HCT116 (cell line): ENCODE measurements at places on chromosomes 1 and 21. TPM values are rescaled to one million over a fixed set of nuclear protein-coding genes. Genes with fewer than 3 reads are reported as not detected.

TIAM1 gene
- 47.8 TPM for total RNA-seq

KIF17 gene
- total RNA-seq, result 2.4 TPM

PLA2G2D gene
- not detected for total RNA-seq

ARHGEF10L gene
- total RNA-seq, result 14.7 TPM

LORICRIN gene
- not detected for total RNA-seq

APCS gene
- total RNA-seq, result 0.42 TPM

OPRD1 gene
- not detected for total RNA-seq

GNAT2 gene
- 0.76 TPM for total RNA-seq

CLDN17 gene
- not detected for total RNA-seq

NLRP3 gene
- not detected for total RNA-seq

BMP8B gene
- total RNA-seq, result 9.5 TPM

CCT3 gene
- total RNA-seq, result 619 TPM

SLC25A34 gene
- total RNA-seq, result 0.59 TPM

CFHR3 gene
- total RNA-seq, result not detected

CHI3L2 gene
- not detected for total RNA-seq

HDGF gene
- total RNA-seq, result 304 TPM
